Naive thymus-derived CD8-positive, alpha-beta T cell (primary cell): ENCODE measurements at places on chromosomes 6 and 20.

DNA sequence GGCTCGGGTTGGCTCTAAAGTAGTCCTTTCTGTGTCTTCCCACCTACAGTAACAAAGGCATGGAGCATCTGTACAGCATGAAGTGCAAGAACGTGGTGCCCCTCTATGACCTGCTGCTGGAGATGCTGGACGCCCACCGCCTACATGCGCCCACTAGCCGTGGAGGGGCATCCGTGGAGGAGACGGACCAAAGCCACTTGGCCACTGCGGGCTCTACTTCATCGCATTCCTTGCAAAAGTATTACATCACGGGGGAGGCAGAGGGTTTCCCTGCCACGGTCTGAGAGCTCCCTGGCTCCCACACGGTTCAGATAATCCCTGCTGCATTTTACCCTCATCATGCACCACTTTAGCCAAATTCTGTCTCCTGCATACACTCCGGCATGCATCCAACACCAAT, 291.2 kb downstream of the ESR1 start:
- DNase-seq, result no peak

- DNase-seq, result no peak
Observed at GRCh38 chr20:20548527-20549266, 163.7 kb downstream of the RALGAPA2 start.

DNA sequence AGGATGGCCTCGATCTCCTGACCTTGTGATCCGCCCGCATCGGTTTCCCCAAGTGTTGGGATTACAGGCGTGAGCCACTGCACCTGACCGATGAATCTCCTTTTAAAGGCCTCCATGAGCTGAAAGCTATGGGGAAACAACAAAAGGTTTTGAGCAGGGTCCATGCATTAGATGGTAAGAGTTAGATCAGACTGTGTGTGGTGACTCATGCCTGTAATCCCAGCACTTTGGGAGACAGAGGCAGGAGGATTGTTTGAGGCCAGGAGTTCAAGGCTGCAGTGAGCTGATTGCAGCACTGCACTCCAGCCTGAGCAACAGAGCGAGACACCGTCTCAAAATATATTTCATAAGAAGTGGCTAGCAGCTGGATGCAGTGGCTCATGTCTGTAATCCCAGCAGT, 41.0 kb upstream of the BCLAF1 start:
- no peak for DNase-seq

DNA sequence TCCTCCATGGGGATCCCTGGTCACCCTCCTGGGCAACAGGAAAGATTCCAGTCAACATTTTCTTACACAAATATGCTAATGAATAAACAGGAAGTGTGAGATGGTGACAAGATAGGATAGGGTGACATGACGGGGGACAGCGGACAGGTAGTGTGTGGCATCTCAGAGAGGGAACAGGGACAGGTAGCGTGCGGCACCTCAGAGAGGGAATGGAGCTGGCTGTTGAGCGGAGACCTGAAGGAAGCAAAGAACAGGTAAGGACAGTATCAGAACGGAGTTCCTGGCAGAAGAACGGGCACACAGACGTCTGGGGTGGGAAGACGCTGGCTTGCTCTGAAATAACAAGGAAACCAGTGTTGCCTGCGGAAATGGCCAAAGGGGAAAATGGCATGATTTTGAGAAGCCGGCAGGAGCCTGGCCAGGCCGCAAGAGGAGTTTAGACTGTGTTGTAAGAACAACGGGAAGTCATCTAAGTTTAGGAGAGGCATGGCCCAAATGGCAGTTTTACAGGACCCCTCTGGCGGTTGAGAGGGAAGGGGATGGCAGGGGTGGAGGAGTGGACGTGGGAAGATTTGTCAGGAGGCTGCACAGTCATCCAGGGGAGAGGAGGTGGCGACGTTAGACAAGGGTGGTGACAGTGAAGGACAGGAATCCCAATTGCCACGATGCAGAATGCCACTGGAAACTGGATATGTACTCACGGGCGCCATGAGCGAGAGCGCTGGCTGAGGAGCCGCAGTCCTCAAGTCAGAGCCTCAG, 111.6 kb downstream of the JPH2 start:
- DNase-seq, result no peak

- no peak for DNase-seq
Observed at GRCh38 chr6:112232845-112233256, 21.5 kb downstream of the LAMA4 start.

- DNase-seq, result no peak
Observed at GRCh38 chr6:104326173-104327001, 533.3 kb downstream of the HACE1 start.

DNA sequence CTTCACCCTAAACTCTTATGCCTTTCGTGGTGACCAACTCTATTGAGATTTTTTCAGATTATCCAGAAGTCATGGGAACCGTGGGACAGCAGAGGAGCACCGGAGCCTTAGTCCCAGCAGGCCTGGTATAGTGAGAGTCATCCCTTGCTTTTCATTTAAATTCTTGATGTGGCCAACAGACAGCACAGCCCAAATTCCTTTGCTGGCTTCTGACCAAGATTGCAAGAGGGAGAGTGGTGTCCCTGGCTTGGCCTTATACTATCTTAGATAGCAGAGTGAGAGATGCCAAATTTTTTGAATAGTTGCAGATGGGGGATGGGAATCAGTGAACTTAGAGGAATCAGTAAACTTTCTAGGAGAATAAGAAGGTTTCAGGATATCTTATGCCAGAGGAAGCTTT, 7.8 kb downstream of the STX11 start:
- DNase-seq, result no peak

GRCh38 chr6:124011180-124011579, 207.5 kb downstream of the NKAIN2 start:
- no peak for DNase-seq

- DNase-seq, result no peak
Observed at GRCh38 chr6:80579391-80580023, 473.0 kb downstream of the BCKDHB start.

- DNase-seq, result no peak
Observed at GRCh38 chr20:63321148-63321831, 28.3 kb downstream of the COL20A1 start.

GRCh38 chr6:142913511-142914047, 31.4 kb downstream of the HIVEP2 start:
- peak; percentile 69 for DNase-seq

- DNase-seq, result no peak
Observed at GRCh38 chr6:5055118-5055517, 30.0 kb upstream of the PPP1R3G start.

GRCh38 chr6:149457316-149457884, 27.4 kb downstream of the ZC3H12D start:
- DNase-seq, result no peak

DNA sequence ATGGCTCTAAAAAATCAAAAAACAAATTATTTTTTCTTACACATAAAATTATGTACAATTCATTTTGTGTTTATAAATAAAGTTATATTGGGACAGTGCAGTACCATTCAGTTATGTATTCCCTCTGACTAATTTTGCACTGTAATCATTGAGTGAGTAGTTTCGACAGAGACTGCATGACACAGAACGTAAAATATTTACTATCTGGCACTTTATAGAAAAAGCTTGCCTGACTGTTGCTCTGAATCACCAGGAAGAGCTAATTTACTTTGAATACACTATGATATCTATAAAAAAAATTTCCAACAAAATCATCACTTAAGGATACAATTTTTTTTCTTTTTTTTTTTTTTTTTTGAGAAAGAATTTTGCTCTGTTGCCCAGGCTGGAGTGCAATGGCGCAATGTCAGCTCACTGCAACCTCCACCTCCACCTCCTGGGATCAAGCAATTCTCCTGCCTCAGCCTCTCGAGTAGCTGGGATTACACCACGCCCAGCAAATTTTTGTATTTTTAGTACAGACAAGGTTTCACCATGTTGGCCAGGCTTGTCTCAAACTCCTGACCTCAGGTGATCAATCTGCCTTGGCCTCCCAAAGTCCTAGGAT, 11.0 kb upstream of the KHDC1L start:
- no peak for DNase-seq

DNA sequence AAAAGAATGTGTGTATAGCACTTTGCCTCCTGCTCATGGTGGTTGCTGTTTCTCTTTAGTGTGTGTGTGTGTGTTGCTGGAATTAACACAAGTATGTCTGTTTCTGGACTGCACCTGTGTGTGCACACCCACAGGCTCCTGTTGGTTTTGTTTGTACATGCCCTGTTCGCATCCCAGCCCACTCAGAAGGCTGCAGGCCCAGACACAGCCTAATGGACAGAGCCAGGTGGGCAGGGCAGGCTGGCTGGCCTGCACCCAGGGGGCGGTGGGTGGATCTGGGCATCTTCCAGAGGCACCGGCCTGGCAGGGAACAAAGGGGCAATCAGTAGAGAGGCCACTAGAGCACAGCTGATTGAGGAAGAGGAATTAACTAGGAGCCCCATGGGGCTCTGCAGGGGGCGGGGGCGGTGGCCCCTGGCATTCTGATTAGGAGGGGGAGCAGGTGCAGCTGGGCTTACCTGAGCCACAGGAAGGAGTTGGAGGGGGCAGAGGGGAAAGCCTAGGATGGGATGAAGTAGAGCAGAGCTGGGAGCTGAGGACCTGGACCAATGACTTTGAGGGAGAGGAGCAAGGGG, 21.9 kb downstream of the CD40 start:
- DNase-seq, result no peak

- no peak for DNase-seq
Observed at GRCh38 chr20:63432577-63433325, 39.7 kb downstream of the KCNQ2 start.

DNA sequence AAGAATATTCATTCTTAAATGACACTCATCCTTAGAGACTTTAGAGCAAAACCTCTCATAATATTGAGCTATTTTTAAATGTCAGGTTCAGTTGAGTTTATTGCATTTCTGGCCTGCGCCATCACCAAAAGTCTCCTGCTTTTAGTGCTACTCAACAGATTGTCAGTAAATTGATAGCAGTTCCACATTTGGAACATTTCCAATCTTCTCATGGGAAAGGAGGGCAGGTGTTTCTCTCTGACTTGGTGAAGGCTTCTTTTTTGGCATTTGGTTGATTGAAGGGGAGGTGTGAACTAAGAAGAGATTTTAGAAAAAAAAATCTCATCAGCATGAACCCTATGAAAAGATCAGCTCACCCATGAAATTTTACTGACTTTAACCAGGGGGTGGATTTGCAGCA, 125.9 kb upstream of the INSM1 start:
- no peak for DNase-seq

- no peak for DNase-seq
Observed at GRCh38 chr6:26594730-26595632, 1.8 kb upstream of the ABT1 start.

GRCh38 chr6:159505140-159505922, 187.7 kb downstream of the SOD2 start:
- DNase-seq, result no peak

DNA sequence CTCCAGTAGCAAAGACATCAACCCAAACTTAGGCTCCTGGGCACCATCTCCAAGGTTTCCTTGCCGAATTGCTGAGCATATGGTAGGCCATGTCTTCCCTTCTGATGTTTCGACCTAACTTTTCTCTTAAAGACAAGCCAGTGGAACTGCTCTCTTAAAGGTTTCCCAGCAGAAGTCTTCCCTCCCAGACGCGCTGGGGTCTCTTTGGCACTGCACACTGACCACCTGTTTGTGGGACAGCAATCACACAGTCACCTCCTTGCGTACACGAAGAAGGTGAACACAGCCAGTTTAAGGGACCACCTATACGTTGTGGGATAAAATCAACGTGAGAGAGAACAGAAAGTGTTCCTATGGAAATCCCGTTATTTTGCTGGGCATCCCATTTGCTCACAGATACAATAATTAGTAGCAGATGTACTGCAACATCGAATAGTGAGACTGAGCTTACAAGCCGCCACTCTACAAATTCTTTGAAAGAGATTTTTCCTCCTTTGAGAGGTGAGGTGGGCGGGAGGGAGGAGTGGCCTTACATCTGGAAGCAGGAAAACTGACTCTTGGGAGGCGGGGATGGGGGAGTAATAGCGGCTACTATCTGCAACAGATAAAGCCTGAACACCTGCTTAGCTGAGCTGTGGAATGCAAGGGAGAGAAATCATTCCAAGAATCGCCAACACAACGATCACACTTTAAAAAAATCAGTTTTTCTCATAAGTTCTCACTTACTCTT, 9.9 kb downstream of the GRIK2 start:
- DNase-seq, result no peak

DNA sequence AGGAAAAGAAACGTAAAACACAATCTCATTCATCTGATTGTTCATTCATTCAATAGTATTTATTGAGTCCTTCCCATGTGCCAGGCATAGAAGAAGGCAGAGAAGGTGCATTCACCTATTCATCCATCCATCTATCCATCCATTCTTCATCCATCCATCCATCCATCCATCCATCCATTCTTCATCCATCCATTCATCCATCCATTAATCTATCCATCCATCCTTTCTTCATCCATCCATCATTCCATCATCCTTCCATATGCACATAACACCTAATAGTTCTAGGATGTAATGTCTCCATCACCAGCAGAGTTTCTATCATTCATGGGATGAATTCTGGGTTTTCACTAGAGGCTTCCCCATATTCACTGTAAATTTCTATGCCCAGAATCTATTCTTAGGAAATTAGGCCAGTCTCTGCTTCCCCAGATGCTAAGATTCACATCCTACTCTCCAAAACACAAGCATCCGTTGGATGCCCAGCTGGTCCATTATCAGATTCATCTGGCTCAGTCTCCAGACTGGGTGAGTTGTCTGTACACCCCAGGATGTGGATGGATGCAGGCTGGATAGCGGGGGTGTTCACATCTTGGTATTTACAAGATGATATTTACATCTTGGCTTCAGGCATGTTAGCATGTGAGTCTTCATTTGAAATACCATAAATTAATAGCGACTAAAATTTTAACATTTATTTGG, 517.7 kb upstream of the SULF2 start:
- DNase-seq, result no peak

GRCh38 chr20:63532449-63532971, 4.7 kb downstream of the PTK6 start:
- DNase-seq, result no peak

GRCh38 chr6:6201200-6201599, 119.3 kb downstream of the F13A1 start:
- no peak for DNase-seq

DNA sequence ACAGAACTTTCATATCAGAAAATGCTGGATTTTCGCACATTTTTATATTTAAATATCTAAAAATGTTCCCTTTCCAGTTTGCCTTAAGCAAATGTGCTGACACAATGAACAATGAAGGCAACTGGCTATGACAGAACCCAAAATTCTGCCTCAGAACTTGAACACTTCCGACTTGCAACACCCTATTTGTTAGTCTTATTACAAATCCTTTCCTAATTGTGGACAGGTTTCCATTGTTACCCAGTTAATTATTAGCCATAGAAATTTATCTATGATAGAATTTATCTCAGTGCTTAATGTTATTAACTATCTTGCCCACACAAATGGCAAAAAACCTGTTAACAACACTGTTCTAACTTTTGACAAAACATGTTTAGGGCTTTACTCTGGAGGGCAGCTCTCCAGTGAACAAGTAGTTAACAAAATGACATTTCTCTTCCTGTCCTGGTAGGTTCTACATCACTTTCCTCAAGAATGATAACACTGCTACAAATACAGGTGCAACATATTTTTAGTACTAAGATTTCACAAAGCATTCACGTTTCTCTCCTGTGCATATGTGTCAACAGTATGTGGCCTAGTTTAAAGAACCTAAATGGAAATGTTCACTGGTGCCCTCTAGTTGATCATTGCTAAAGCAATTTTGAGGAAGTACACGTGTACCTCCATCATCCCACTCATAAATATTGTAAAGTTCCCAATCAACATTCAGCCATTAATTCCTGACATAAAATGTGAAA, 58.4 kb downstream of the HIVEP2 start:
- no peak for DNase-seq

GRCh38 chr6:157770946-157771345, 52.1 kb upstream of the SNX9 start:
- no peak for DNase-seq

- no peak for DNase-seq
Observed at GRCh38 chr20:62246872-62247652, 8.7 kb downstream of the OSBPL2 start.

GRCh38 chr6:47168180-47168579, 126.0 kb upstream of the ADGRF1 start:
- no peak for DNase-seq
